Stimulated activated CD8-positive, alpha-beta memory T cell treated with anti-CD3 and anti-CD28 coated beads, Interleukin-7, amount 100 ng/mL, for 24 hours (primary cell): ENCODE measurements at places on chromosomes 3 and 15.

DNA sequence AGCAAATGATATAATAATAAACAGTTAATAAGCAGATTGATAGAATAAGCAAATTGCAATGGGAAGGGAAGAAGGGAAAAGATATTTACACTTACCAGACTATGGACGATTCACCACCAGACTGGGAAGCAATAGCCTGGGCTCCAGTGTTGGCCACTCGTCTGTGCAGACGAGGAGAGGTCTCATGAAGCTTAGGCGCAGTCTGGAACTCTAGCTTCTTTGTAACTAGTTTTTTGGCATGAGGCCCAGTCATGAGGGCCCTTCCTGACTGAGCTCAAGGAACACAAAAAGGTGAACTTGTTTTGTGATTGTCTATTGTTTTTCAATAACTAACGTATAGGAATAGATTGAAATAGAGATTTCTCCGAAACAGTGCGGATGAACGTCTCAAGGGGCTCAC, 63.3 kb upstream of the GATM start:
- DNase-seq, result no peak

DNA sequence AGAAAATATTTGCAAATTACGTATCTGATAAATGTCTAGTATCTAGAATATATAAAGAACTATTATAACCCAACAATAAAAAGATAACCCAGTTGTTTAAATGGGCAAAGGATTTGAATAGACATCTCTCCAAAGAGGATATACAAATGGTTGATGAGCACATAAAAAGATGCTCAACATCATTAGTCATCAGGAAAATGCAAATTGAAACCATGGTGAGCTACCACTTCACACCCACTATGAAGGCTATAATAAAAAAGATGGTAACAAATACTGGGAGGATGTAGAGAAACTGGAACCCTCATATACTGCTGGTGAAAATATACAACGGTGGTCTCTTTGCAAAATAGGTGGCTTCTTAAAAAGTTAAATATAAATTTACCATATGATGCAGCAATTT, 28.0 kb downstream of the RAD51 start:
- no peak for DNase-seq

DNA sequence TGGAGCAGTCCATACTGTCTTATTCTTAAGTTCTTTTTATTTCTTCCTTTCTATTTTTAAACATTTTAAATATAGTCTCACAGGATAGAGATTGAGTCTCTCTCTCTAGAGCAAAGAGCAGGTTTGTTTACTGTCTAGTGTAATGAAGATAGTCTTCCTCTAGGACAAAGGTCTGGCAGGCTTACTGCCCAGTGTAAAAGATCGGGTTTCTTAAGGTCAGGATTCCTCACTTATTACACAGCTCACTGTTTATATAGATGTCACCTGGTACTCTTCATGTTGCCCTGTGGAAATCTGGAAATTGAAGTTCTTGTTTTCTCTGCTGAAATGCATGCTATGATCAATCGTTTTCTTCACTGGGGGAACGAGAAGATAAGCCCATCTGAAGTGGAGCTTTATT, 76.0 kb downstream of the ZBBX start:
- no peak for DNase-seq

DNA sequence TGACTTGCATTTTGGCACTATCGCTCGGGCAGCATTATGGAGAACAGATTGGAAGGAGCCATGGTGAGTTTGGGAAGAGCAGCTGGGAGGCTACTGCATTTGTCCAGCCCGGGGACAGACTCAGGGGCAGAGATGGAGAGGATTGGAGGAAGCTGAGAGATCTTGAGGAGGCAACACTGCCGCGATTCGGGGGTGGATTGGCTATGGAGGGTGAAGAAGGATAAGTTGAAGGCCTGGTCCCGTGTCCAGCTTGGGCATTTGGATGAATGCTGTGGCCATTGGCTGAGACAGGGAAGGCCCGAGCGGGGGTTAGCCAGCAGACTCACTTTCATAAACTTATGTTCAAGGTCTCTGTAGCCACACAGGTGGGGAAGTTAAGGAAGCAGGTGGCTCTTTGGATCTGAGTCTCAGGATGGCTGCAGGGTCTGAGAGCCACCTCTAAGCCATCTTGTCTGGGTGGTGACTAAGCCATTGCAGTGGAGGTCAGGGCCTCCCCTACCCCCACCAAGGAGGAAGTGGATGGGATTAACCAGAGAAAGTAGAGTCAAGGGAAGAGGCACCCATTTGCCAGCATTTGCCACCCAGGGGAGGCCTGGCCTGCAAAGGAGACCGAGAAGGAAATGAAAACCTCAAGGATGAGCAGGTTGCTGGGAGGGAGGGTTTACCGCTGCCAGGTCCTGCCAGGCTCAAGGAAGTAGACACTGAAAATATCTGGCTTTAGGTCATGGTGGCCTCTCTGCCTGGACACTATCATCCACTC, 144.0 kb upstream of the TLE3 start:
- no peak for DNase-seq

- no peak for DNase-seq
These were observed 546.2 kb downstream of the MECOM start for GRCh38 chr3:169117264-169117663.

GRCh38 chr3:154540950-154541604, 111.1 kb upstream of the GPR149 start:
- no peak for DNase-seq

DNA sequence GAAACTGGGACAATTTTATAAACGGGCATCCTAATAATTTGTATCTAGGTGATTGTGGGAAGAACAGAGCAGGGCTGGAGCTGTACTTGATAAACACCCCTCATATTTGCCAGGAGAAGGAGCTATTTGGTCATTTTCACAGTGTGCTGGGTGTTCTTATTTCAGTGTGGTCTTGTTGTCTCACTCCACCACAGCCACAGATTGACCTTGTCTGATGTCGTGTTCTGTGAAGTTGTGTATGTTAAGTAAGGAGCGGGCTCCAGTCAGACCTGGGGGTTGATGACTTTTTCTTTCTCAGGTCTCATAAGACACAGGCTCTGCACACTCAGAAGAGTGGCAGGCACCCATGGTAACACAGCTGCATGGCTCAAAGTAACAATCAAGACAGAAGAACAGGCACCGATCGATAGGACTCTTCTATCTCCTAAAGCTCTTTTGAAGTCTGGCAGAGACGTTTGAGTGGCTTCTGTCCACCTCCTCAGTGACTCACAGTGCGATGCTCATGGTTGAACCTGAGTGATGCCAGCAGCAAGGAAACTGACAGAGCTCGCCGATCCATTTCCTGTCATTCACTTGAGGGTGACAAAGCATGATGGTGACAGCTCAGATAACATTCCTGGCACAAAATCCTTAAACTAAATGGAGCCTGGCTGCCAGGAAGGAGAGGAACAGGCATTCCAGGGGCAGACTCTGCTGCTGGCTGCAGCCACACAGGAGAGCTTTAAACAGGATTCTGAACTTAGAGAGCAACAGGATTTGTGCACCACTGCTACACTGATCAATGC, 20.8 kb downstream of the DPH3 start:
- DNase-seq, result no peak
